ENCODE measurements at places on chromosomes 11 and 22.

DNA sequence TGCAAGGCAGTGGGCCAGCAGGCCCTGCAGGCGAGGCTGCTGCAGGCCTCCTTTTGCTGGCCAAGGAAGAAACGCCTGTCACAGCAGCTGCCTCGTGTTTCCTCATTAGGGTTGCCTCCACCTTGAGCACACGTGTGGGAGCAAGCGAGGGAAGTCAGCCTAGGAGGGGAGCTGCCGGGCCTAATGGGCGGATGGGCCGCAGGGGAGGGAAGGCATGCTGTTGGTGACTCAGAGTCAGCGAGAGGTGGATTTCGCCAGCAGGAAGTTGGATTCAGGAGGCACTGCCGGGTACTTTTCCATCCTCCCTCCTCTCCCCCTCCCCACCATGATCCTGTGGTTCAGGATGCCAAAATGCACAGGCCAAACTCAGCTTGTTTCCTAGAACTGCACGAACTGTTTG is 498.7 kb downstream of the METTL15 start:
- DNase-seq, result no peak

- DNase-seq, result no peak
Observed at GRCh38 chr11:105152021-105152512, 12.5 kb upstream of the CARD18 start.

- no peak for DNase-seq
Observed at GRCh38 chr11:18844753-18845367, 53.3 kb upstream of the PTPN5 start.

DNA sequence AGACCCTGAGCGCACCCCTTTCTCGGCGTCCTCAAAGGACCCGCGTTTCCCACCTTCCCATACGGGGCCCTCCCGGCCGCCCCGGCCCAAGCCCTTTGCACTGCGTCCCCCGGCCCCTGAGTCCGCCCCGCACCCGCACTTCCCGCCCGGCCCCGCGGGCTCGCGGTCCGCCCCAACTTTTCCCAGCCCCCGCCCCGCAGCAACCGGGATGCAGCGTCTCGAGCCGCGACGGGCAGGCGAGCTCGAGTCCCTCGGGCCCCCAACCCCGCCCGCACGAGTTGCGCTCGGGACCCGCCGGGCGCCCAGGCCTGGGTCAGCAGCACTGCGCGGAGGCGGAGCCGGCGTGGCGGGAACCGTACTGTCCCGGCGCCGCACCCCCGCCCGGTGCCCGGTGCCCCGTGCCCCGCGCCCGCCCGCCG is 371 bp downstream of the SMCO4 start:
- DNase-seq, result no peak

DNA sequence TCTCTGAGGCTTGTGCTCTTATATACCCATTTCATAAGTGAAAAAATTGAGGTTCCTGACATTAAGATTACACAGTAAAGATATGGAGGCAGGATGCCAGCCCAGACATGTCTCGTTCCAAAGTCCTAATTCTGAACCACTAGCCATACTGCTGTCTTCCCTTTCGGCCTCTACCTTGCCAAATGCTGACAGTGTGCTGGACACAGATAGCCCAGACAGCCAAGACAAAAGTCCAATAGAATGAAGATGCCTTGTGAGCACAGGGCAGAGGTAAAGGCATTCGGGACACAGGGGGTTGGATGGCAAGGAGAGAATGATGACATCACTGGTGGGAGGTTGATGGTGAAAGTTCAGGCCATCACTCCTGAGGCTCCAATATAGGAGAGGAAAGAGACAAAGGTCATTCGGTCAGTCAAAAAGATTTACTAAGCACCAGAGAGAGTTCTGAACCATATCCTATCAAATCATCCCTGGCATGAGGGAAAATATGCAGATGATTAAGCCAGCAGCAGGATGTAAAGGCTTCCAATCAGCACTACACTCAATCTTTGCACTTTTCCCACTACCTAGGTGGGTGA is 174.0 kb upstream of the MTMR2 start:
- DNase-seq, result no peak

- no peak for DNase-seq
Observed at GRCh38 chr11:18836417-18836816, 44.8 kb upstream of the PTPN5 start.

- DNase-seq, result no peak
Observed at GRCh38 chr11:40797981-40798380, 661.5 kb downstream of the LRRC4C start.

DNA sequence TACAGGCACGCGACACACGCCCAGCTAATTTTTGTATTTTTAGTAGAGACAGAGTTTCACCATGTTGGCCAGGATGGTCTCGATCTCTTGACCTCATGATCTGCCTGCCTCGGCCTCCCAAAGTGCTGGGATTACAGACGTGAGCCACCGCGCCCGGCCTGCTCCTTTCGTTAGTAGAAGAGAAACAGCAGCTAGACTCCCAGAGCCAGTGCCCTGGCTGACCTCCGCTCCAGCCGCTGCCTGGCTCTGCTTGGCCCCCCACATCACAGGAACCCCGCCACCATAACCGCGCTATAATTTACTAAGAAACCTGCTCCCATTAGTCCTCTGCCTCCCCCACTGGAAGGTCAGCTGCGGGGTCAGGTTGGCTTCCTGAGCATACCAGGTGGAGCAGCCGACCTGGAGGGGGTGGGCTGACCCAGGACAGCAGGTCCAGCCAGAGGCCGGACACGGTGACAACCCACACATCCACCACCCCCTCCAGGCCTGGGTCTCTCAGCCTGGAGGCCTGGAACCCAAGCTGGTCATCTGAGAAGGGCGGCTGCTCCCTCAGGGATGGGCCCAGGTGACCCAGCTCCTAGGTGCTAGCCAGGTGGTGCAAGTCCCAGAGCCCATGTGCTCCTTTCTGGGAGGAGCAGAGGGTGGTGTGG is 7.5 kb upstream of the POLDIP3 start:
- no peak for DNase-seq

DNA sequence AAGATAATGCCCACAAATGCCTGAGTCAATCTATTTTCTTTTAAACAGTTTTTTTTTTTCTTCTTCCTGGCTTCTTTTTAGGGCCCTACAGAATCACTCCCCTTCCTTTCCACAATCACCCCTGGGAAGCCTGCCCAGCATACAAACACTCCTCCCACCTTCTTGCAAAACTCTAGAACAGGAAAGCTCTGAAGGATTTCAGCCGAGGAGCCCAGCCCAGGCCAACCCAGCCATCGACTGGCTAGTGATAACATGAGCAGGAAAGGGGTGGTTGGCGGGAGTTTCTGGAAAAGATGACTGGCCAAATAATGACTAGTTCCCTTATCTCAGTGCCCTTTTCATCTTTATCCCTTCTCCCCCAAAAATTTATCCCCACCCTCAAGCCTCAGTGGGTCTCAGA is 68.2 kb downstream of the USP35 start:
- no peak for DNase-seq

- peak; percentile 47 for DNase-seq
Observed at GRCh38 chr11:111378861-111379601, at the start of gene POU2AF1. Gene POU2AF1 (minus strand): TSS chr11:111379275. CDS start chr11:111379177, 98 bp downstream.

- no peak for DNase-seq
Observed at GRCh38 chr11:531919-532526, 3.4 kb downstream of the HRAS start.

DNA sequence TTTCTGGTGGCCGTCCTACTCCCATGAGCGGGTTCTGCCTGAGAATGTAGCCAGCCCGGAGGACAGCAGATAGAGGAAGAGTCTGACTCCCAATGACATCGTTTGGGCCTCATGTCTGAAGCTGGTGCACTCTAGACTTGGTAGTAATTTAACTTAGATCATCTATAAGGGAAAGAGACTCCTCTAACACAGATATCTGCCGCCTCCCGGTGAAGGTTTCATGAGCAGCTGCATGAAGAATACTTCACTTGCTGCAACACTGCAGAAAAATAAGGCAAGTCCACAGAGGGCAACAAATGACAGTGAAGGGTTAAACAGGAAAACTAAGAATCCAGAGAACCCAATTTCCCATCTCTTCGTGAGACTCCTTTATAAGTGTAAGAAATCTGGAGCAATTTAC is 5.9 kb upstream of the ARL2 start:
- DNase-seq, result no peak

DNA sequence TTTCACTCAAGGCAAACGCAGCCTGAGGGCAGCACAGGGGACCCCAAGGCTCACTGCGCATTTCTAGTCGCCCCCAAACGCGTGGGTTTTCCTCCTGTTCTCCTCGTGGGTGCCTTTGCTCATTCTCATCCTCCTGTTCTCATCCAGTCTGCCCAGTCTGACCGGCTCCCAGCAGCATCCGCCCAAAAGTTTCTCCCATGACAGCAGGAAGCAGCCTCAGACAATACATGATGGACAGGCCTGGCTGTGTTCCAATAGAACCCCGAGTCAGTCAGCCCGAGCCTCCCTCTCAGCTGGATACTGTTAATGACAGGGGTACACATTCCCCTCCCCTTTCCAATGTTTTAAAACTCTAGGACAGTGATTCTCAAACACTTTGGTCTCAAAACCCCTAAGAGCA is 22.5 kb upstream of the KRTAP5-7 start:
- DNase-seq, result no peak

- no peak for DNase-seq
Observed at GRCh38 chr11:112516261-112516660, 255.6 kb upstream of the PLET1 start.

GRCh38 chr11:129117595-129118350 is 74.4 kb downstream of the ARHGAP32 start:
- DNase-seq, result peak; percentile 5

- DNase-seq, result no peak
Observed at GRCh38 chr11:34315394-34315793, 42.4 kb downstream of the ABTB2 start.

- no peak for DNase-seq
Observed at GRCh38 chr11:126378763-126379162, 23.3 kb downstream of the ST3GAL4 start.

- DNase-seq, result no peak
Observed at GRCh38 chr11:1493650-1494244, 7.2 kb upstream of the MOB2 start.

- no peak for DNase-seq
Observed at GRCh38 chr11:132901638-132902471, 630.4 kb downstream of the OPCML start.

DNA sequence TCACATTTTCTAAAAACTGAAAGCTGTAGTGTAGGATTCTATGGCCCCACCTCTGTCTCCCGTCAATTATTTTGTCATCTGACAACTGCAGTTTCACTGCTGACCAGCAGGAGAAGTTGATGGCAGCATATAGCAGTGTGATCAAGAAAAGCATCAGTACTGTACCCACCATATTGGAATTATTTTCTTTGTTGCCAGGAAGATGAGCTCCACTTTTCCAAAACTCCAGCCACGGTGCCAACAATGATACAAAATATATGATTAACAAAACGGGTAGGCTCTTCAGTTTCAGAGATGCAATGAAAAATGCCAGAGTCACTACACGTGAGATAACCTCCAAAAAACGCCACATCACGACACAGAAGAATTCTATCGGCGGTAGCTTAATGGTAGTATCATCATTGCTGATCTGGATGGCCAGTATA is 41.3 kb downstream of the XKR3 start:
- DNase-seq, result no peak

DNA sequence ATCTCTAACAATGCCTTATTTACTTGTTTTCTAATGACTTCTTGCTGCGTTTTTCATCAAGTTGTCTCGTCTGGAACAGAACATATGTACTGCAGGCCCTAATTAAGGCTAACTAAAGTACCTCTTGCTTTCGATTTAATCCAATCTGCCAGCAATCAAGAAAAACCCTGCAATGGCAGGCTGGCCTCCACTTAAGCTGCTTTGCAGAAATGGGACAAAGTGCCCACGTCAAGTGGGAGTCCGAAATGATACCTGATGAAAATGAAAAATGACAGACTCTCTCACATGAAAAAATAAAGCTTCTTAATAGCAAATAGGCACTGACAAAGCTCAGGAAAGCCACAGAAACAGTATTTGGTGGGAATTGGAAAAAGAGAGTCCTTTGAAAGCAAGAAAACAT is 1454.7 kb downstream of the FAM181B start:
- no peak for DNase-seq

DNA sequence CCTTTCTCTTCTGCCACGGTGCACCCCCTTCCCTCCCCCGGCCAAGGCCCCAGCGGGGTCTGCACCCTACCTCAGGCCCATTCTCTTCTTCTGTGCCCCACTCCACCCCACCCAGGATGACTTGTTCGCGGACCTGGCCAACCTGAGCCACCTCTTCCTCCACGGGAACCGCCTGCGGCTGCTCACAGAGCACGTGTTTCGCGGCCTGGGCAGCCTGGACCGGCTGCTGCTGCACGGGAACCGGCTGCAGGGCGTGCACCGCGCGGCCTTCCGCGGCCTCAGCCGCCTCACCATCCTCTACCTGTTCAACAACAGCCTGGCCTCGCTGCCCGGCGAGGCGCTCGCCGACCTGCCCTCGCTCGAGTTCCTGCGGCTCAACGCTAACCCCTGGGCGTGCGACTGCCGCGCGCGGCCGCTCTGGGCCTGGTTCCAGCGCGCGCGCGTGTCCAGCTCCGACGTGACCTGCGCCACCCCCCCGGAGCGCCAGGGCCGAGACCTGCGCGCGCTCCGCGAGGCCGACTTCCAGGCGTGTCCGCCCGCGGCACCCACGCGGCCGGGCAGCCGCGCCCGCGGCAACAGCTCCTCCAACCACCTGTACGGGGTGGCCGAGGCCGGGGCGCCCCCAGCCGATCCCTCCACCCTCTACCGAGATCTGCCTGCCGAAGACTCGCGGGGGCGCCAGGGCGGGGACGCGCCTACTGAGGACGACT is 15.9 kb downstream of the RTN4RL2 start:
- DNase-seq, result no peak

DNA sequence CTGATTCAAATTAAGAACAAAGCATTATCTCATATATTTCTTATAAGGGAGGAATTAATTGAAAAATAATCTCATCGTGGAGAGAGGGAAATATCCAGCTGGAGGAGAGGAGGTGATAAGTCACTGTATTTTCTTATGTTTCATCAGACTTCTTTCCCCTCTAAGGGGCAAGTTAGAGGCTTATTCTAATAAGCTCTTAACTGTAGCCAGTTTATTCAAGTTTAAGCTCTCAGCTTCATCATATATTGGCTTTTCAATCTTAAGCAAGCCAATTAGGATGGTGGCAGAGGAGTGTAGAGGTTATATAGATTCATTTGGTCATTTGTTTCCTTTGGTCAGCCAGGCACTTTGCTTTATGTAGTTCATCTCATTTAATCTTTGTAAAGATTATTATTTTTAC is 256.7 kb downstream of the GRM5 start:
- DNase-seq, result no peak

All from NCI-H2107 (cell line).